Spleen (tissue), 13 donors: ENCODE measurements at places on chromosomes 13 and 19.

- peak; percentile 93 for DNase-seq
Measured at GRCh38 chr13:42991898-42992763, at the start of gene EPSTI1. Gene EPSTI1 (minus strand): TSS chr13:42992241. CDS start chr13:42992165, 76 bp downstream.

GRCh38 chr19:16571283-16571682 is 932 bp downstream of the SLC35E1 start:
- DNase-seq = no peak

GRCh38 chr13:45411631-45412030 is 6.5 kb downstream of the SLC25A30 start:
- DNase-seq = no peak

- no peak for DNase-seq
Measured at GRCh38 chr13:39776439-39776838, 121.0 kb downstream of the COG6 start.

- no peak for DNase-seq
Measured at GRCh38 chr13:49938921-49939320, 2.8 kb upstream of the SPRYD7 start.

- peak; percentile 82 for DNase-seq
Measured at GRCh38 chr19:47514151-47514868, 553 bp downstream of the NAPA start.

GRCh38 chr13:25149711-25150110 is 22.4 kb downstream of the AMER2 start:
- no peak for DNase-seq

DNA sequence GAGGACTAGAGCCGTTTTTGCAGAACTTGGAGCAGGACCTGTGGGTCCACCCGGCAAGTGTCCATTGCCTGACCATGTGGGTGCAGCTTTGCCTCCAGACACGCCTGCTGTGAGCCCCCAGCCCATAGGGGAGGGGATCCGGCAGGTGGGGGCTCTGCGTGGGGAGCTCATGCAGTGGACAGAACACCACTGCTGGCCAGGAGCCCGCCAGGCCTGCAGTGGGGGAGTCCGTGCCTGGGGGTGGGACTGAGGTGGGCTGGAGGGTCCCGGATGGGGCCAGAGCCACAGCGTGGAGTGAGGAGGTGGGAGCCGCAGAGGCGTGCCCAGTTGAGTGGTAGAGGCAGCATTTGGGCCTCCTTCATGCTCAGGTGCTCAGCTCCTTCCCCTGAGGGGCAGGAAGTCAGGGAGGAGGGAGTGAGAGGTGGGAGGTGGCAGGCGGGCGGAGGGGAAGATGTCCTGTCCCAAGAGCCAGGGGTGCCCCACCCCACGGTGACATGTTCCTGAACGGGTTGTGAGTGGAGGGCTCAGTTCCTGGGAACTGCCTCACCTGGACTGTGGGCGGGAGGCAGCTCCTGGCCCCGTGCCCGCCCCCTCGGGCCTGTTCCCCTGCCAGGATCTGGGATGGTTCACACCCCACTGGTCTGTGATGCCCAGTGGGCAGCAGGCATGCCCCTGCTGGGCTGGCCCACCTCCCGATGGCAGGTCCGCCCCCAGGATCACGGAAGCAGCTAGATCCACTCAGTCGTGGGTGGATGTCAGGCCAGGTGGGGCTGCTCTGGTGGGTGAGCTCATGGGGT is 8.8 kb downstream of the ADAT3 start:
- no peak for DNase-seq

DNA sequence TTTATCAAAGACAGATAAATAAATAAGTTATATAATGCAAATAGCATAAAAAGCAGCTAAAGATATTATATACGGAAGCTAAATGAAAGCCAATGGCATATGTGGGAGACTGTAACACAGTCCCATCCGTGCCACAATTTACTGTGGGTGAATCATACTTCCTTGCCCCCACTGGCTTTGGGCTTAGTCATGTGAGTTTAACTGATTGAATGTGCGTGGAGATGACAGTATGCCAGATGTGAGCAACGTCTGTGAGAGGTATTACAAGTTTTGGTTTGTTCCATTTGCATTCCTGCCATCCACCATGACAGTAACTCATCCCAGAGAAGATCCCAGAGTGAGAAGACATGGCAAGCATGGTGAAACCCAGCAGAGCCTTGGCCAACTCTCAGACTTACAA is 340.0 kb downstream of the SUCLA2 start:
- DNase-seq = no peak

GRCh38 chr13:61608138-61608537 is 192.5 kb upstream of the PCDH20 start:
- DNase-seq = no peak

- DNase-seq = no peak
Measured at GRCh38 chr19:3249408-3249807, 24.9 kb downstream of the CELF5 start.

- no peak for DNase-seq
Measured at GRCh38 chr19:36103842-36104552, 6.9 kb upstream of the OVOL3 start.

GRCh38 chr13:45119991-45120864 is at the start of gene GTF2F2:
Gene GTF2F2 (plus strand): TSS chr13:45120510. CDS start chr13:45120656, 146 bp downstream.
- peak; percentile 96 for DNase-seq

- DNase-seq = no peak
Measured at GRCh38 chr13:76735641-76736040, 150.6 kb downstream of the KCTD12 start.

GRCh38 chr19:6767357-6768235 is at the start of gene SH2D3A:
Gene SH2D3A (minus strand): TSS chr19:6767435. CDS start chr19:6763748, 3,687 bp downstream.
- DNase-seq = peak; percentile 98

DNA sequence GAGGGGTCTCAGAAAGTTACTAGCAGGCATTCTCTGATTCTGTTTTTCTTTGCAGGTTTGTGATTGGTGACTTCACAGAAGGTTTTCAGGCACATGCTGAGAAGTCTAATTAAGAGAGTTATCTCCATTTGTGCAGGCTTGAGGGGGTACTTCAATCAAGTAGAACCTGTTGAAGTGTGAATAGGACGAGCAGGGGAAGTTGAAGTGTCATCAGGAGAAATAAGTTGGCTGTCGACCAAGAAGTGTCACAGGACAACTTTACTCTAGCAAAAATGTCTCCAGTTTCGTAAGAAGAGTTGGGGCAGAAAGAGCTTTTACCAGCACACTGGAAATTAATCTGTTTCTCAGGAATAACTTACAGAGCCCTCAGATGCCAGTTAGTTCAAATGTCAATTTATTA is 576.5 kb upstream of the SLITRK5 start:
- no peak for DNase-seq

- DNase-seq = no peak
Measured at GRCh38 chr19:13803038-13803437, 7.8 kb downstream of the ZSWIM4 start.

- peak; percentile 98 for DNase-seq
Measured at GRCh38 chr19:12806242-12807081, at the start of gene RNASEH2A. Gene RNASEH2A (plus strand): TSS chr19:12806584. CDS start chr19:12806674, 90 bp downstream.

GRCh38 chr13:44103429-44104196 is 223.9 kb downstream of the LACC1 start:
- no peak for DNase-seq

GRCh38 chr13:32616883-32617511 is 30.7 kb downstream of the PDS5B start:
- no peak for DNase-seq

DNA sequence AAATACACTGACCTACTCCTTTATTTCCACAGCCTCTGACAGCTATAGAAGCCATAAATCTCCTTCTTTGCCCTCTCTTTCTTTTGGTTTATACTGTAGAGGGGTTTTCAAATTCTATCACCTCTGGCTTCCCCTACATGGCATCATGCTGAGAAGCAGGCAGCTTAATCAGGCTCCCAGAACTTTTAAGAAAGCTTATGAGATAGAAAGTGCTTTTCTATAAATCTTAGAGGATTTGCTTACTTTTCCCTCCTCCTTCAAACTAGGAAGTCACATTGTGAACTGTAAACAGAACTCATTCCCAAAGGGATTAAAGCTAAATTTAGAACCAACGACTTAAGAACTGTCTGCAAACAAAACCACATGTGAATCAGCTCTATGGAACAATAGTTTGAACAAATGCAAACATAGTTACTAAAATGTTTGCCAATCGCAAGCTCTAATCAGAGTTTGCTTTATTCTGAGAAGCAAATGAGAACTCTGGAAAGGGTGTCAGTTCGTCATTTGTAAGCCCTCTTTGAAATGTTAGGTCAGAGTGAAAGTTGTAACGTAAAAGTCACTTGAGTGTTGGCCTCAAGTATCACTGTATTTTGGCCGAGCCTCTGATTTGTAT is 344.1 kb downstream of the RFC3 start:
- DNase-seq = no peak

DNA sequence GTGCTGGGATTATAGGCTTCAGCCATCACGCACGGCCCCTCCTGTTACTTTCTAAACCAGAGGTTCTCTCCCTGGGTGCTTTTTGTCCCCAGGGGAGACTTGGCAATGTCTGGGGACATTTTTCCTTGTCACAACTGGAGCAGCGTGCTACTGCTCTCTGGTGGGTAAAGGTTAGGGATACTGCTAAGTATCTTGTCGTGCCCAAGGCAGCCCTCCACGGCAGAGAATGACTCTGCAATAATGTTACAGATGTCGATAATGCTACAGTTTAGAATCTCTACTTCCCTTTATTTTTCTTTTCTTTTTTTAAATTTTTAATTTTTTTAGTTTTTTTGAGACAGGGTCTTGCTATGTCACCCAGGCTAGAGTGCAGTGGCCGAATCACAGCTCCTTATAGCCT is 38.0 kb downstream of the ADGRE1 start:
- DNase-seq = no peak

GRCh38 chr19:2239771-2240770 is 3.4 kb downstream of the SF3A2 start:
- DNase-seq = no peak

- DNase-seq = no peak
Measured at GRCh38 chr19:58518256-58519086, 1.1 kb downstream of the ZBTB45 start.

GRCh38 chr19:51653162-51653561 is 6.5 kb upstream of the SIGLEC14 start:
- DNase-seq = no peak

GRCh38 chr13:50358231-50359040 is 343.2 kb downstream of the KCNRG start:
- no peak for DNase-seq

DNA sequence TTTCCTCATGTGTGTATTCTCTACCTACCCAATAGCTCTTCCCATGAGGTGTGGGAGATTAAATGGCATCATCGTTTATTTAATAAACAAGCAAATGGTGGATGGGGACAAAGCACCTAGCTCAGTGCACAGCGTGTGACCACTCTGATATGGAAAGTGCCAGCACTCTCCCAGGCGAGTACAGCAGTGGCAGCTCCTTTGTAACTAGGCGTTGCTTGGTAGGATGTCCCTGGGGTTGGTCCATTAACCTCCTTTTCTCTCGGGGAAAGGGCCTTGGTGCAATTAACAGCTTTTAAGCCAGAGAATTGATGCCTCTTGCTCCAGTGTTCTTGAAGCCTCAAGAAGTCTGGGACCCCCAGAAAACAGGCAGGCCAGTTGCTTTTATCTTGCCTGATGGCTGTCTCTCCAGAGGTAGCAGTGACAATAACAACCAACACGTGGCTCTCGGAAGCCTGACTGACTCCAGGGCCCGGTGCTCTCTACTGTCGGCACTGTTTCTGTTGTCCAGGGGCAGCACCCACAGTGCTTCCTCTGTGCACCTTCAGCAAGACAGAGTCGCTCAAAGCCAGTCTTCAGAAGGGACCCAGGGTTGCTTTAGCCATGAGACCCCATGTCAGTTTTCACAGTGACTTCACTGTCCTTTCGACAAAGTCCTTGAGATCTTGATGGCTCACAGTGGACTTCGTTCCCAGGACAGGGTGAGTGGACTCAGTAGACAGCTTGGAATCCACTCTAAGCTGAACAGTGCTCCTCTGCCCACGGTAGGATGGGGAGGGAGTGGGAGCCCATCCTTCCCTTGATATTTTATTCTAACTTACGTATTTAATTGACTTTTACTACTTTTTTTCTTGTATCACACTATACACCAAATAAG is 33.9 kb upstream of the NPAS1 start:
- DNase-seq = peak; percentile 51

GRCh38 chr19:31963746-31964145 is 381.7 kb upstream of the ZNF507 start:
- no peak for DNase-seq

GRCh38 chr13:56351041-56351440 is 789.7 kb upstream of the PRR20A start:
- DNase-seq = no peak

- no peak for DNase-seq
Measured at GRCh38 chr13:71964491-71965100, 97.6 kb upstream of the DACH1 start.

GRCh38 chr13:63900406-63900805 is 2484.8 kb upstream of the PCDH20 start:
- DNase-seq = no peak

- DNase-seq = no peak
Measured at GRCh38 chr13:25977671-25978070, 74.1 kb downstream of the SHISA2 start.

GRCh38 chr13:112916296-112916695 is 52.7 kb upstream of the MCF2L start:
- DNase-seq = no peak

- no peak for DNase-seq
Measured at GRCh38 chr19:52622261-52622660, 15.9 kb downstream of the ZNF83 start.

- peak; percentile 88 for DNase-seq
Measured at GRCh38 chr13:73765651-73766384, 368.4 kb downstream of the KLF12 start.

- peak; percentile 87 for DNase-seq
Measured at GRCh38 chr19:4534836-4535658, at the start of gene PLIN5. Gene PLIN5 (minus strand): TSS chr19:4535224. CDS start chr19:4534074, 1,150 bp downstream.

DNA sequence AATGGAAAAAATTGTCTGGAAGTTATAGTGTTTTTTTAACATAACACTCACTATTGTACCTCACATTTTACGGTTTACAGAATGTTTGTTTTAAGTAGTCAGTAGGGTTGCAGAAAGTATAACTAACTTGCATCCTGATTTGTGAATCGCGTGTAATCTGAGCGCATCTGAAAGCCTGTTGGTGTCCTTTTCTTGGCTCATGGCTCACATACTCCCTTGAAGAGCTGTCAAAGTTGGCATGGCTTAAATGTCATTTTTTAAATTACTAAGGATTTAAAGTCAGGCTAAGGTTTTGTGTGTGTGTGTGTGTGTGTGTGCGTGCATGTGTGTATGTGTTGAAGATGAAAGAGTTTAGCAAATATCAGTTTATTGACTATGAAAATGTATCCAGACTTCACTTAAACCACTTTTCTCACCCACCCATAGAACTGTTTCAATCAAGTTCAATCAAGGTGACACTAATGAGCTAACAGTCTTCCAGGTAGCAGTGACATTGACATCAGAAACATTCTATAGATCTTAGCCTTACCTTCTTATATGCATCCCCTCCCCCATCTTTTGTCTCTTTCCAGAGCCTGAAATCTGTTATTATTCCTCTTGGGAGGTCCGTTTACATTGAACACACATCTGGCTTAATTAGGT is 480.4 kb upstream of the SGCG start:
- no peak for DNase-seq
